ENCODE measurements at places on chromosomes 7 and 10.

- no peak for DNase-seq
Measured at GRCh38 chr10:13414137-13414536, 66.0 kb upstream of the SEPHS1 start.

DNA sequence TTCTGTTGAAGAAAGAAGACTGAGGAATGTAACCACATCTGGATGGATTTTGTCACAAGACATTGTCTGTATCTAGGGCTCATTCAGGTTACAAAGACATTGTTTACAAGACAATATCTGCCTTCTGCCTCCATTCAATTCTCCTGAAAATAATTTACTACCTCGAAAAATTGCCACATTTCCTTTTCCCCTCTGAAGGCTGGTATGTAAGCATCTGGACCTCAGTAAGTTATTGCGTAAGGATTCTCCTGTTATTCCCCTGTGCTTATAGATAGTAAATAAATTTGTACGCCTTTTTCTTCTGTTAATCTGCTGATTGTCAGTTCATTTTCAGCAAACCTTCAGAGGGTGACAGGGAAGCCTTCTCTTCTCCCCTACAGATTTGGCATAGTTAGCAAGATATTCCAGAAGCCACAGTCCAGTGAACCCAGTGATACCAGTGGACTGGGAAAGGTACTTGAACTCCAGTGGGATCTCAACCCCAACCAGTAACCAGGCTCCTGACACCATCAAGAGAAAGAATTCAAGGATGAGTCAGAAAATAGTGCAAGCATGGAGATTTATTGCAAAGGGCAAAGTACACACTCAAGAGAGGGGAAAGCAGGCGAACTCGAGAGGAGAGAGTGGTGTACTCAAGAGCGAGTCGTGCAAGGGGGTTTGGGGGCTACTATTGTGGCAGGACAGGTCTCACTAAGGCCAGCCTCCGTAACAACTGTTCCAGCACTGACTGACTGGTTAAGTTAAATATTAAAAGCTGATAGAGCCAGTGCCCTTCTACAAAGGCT is 706.9 kb upstream of the GHITM start:
- DNase-seq: no peak

DNA sequence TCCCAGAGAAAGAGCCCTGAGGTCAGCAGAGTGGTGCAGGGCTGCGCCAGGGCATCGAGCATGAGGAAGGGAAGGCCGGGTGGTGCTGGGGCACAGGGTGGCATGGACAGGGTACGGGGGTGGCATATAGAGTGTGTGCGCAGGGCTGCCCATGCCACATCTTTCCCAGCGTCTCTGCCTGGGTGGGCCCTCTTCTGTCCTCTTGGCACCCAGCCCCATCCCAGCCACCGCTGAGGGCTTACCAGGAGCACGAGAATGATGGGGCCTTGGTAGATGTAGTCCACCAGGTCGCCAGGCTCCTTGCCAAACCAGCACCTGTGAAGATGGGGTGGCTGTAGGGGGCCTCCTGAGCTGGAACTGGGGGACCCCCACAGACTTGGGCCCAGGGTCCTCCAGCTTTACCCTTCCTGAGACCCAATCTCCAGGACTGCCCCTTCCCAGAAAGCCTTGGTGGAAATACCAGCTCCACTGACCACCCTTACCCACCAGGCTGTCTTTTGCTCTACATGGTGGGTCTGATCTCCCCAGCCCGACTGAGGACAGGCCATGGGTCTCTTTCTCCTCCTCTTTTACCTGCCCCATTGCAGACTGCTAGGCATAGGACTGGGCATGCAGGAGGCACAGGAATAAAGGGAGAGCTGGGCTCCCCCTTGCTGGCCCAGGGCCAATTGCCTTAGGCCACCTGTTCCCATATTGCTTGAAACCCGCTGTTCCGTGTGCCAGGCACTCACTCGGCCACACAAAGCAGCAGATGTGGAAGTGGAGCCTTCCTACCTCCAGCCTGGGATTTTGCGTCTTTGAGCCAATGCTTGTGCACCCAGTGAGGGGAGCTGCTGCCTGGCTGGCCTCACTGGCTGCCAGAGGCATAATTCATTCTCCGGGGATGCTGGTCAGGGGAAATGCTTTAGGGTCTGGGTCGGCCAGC is 21.7 kb downstream of the CRHR2 start:
- no peak for DNase-seq

DNA sequence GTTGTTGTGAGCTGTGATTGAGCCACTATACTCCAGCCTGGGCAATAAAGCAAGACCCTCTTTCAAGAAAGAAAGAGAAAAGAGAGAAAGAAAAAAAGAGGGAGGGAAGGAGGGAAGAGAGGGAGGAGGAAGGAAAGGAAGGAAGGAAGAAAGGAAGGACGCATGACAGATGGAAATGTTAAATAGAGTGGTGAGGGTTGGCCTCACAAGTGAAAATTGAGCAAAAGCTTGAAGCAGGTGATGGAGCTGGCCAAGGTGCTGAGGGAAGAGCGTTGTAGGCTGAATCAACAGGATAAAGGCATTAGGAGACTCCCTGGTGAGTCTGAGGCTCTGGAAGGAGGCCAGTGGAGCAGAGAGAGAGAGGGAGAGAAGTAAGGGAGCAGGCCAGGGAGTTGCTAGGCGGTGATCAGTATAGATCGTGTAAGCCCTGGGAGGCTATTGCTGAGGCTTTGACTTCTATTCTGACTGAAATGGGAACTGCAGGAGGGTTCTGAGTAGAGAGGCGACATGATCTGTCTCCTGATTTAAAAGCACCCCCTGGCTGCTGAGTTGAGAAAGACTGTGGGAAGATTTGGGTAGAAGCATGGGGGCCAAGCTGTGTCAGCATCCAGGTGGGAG is 26.5 kb upstream of the TMEM248 start:
- DNase-seq: no peak

DNA sequence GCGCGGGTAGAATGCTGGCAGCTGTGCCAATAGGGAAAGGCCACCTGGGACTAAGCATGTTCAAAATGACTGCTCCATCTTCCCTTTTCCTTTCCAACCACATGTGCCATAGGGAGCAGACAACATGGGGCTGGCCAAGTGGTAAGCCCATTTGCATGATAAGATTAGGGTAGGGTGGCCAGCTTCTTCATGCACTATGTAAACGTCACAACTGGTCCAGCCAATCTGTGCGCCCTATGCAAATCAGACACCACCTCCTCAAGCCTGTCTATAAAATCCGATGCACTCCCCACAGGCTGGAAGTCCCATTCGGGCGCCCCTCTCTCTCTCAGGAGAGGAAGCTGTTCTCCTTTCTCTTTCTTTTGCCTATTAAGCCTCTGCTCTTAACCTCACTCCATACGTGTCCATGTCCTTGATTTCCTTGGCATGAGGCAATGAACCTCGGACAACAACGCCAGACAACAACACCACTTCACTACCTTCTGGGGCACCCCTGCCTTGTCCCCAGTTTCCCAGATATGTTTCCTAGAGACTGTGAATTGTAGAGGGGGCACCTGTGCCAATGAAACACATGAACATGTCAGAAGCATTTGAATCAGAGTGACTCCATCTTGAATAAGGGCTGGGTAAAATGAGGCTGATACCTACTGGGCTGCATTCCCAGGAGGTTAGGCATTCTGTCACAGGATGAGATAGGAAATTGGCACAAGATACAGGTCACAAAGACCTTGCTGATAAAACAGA is 19.1 kb upstream of the EXOC6 start:
- no peak for DNase-seq

DNA sequence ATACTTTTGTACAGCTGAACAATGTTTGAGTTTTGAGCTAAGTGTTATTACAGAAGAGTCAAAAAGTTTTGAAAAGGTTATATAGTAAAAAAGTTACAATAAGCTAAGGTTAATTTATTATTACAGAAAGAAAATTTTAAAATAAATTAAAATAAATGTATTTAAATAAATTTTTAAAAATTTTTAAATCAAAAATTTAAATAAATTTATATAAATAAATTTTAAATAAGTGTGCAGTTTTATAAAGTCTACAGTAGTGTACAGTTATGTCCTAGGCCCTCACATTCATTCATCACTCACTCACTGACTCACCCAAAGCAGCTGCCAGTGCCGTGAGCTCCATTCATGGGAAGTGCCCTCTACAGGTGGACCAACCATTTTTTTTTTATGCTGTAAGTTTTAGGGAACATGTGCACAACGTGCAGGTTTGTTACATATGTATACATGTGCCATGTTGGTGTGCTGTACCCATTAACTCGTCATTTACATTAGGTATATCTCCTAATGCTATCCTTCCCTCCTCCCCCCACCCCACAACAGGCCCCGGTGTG is 462.9 kb upstream of the ZMIZ1 start:
- no peak for DNase-seq

GRCh38 chr7:64744680-64745079 is 49.5 kb upstream of the ZNF138 start:
- no peak for DNase-seq

DNA sequence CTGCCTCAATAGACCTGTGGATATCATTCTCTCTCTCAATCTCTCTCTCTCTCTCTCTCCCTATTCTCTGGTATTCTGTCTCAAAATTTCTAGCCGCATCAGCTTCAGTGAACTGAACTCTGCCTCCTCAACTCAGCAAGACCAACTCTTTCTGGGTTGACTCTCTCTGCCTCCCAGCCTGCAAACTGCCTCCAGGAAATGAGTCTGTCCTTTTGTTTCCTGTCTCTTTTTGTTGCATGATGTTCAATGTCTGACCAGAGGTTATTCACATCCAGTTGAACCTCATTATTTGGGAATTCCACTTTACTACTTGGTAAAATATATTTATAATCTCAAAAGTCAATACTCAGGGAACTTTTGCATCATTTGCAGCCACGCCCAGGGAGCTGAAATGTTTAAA is 682.7 kb upstream of the FZD8 start:
- no peak for DNase-seq

DNA sequence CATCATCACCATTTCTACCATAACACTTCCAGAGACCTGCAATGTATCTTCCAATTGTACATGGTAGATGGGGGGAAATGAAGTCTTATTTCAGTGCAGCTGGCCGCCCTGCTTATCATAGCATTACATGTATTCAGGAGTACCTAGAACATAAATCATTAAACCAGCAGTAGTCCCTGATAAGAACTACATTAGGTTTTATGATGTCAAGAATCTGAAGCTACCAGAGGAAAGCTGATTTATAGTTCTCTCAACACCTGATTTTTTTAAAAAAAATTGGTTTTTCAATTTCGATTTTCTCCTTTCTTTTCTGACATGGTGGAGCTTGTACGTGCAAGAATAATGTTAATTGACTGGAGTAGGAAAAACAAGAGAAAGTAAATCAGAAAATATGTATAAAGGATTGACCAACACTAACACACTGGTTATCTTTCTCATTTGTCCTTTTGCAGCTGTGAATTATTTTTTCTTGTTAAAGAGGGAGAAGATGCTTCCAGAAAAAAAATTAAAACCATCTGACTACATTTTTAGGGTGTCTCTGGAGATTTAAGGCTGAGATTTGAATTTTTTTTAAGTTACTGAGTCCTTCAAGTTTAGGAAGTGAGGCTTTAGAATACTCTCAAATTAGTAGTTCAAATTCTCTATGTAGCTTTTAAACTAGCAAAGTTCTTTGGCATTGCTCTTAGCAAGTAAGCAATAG is 59.1 kb downstream of the CSTF2T start:
- no peak for DNase-seq

All from D721Med (cell line).